Stimulated activated CD4-positive, alpha-beta T cell treated with anti-CD3 and anti-CD28 coated beads, Interleukin-2, amount 100 ng/mL, for 24 hours (primary cell): ENCODE measurements at places on chromosomes 5 and 9.

- no peak for DNase-seq
Measured at GRCh38 chr9:109452761-109453160, 45.3 kb downstream of the PTPN3 start.

GRCh38 chr5:149800633-149801032 is 70.5 kb downstream of the PPARGC1B start:
- no peak for DNase-seq

DNA sequence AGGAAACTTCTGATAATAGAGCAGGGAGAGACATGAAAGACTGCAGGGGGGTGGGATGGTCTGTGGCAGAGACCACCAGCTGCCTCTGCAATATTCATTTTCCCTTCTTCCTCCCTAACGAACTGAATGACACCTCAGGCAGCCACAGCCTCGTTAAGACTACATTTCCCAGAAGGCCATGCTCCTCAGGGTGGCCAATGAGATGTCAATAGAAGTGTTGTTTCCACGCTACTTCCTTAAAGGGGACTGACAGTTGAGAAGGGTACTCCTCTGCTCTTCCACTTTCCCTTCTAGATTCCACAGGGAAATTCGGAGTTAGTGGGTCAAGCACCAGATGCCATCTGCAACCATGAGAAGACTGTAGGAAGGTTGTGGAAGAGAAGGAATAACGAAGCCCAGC is 52.0 kb upstream of the DAPK1 start:
- DNase-seq: peak; percentile 17

GRCh38 chr9:15755660-15756059 is 202.8 kb downstream of the CCDC171 start:
- DNase-seq: no peak

DNA sequence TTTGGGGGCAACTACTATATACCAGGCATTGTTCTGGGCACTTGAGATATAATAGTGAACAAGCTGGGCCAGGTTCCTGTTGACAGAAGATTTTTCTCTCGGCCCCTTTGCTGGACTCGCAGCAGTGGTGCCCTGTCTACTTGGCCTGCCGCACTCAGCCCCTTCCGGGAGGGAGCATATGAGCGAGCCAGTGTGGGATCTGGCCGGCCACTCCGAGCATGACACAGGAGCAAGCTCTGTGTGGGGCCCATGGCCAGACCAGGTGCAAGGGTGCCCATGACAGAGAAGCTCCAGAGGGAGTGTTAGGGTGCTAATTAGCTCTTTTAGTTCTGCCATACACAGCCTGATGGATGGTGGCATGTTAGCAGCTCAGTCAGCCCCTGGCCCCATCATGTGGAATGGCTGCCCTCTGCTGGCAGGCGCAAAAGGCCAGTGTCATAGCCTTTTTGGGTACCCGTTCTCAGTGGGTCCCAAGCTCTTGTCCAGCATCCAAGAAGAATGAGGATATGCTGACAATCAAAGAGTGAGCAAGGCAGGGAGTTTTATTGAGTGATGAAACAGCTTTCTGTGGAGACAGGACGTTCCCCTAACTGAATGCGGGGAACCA is 9.3 kb upstream of the KIF4B start:
- DNase-seq: peak; percentile 18

- DNase-seq: no peak
Measured at GRCh38 chr5:38601133-38601862, 44.9 kb upstream of the LIFR start.

DNA sequence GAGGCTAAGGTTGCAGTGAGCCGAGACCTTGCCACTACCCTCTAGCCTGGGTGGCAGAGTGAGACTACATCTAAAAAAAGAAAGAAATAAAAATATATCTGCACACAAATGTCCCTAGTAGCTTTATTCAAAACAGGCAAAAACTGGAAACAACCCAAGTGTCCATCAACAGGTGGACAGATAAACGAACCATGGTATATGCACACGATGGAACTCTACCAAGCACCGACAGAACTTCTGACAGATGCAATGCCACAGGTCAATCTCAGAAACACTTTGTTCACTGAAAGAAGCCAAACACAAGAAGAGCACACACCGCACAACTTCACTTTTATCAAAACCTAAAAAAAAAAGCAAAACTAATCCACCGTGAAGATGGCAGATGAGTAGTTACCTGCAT is 30.4 kb downstream of the CAMSAP1 start:
- DNase-seq: no peak

DNA sequence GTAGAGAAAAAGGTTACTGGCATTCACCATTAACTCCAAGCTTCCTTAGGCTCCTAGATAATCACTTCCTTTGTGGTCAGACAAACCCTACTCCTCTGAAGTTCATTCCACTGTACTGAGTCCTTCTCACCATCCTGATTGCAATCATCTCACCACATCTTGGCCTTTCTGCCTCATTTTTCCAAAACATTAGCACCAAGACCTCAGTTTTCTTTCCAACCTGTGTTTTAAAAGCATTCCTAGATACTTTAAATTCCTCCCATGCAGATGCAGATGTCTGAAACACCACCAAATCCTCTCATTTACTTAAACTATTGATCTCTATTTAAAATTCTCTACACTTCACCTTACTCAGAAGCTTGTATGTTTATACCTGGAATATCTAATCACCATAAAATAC is 961.3 kb upstream of the CTNND2 start:
- DNase-seq: no peak
